DMS 273 treated with DMSO at 0.1 percent for 48 hours (cell line): ENCODE measurements at places on chromosomes 12 and 14.

- no peak for DNase-seq
Measured at GRCh38 chr12:13851828-13852227, 129.6 kb downstream of the GRIN2B start.

DNA sequence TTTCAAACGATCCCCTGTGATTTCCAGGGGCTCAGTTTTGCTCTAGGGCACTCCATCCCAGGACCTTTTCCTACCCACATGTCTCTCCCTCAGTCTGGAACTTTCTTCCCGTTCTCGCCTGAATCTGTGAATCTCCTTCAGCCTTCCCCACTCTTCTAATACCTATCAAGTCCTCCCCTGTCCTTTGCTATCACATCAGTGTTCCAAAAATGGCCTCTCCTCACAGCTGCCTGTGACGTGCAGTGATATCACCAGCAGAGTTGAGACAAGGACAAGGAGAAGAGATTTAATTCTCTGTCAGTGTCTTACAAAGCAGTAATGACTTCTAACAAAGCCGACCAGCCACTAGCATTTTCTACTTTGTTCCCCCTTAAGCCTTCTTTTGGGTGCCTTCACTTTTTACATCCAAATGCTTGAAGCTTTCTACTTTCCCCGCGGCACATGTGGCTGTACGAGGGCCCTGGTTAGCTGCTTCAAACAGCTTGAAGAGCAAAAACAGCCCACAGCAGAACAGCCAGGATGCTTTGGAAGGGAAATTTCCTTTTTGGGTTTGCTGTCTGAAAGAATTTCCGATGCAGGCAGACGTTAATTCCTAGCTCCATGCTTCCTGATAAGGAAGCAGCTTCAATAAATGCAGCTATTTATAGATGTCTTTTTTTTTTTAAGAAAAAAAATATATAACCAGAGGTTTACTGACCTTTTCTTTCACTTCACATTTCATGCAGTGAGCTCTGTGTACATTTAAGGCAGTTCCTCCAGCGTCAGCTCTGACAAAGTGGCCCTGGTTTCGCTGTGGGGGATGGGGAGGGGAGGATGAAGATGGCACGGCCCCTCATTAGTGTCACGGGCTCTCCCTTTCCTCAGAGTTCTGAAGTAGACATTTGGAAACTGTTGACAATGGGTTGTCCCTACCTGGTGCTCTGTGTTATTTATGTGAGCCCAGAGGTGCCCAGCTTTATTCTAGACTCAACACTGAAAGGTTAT is 109.3 kb downstream of the ETV6 start:
- DNase-seq: no peak

- DNase-seq: no peak
Measured at GRCh38 chr14:32397861-32398640, 69.0 kb downstream of the AKAP6 start.

- no peak for DNase-seq
Measured at GRCh38 chr12:75848961-75849360, 182.6 kb downstream of the PHLDA1 start.
